ENCODE measurements at places on chromosomes 3 and 15.
A peak's percentile ranks its signal among the peaks of the same experiment; 100 is the strongest.

DNA sequence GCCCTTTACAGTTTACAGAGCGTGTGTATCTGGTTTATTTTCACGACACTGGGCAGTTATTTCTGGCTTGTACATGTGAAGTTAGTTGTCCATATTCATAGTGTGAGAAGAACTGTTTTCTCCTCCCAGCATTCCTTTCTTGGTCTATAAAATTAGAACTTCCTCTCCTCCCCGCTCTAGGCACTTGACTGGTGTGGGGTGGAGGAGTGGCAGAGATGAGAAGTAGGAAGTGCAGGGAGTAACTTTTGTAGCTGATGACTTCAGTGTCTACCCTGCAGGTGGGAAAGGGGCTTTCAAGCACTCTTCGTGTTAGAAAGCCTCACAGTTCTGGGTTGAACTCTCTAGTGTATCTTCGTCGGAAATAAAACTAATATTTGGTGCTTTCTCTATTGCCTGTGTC lies 13.4 kb downstream of the APOD start:
- no peak for DNase-seq

DNA sequence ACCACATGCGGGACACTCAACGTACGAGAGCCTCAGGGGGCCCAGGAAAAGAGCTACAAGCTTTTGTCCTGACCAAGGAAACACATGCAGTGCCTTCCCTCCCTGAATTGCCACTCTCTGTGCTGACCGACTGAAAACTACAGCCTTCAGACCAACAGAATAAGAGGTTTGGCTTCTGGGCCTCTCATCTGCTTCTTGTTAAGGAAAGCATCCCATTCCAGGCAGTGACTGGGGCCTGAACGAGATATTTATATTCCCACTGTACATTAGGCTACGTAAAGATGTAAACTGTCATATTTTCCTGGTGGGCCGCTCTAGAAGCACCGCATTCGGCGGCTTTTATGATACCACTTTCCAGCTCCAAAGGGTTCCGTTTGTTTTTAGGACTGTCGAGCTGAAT lies 208.9 kb upstream of the TPM1 start:
- no peak for DNase-seq

GRCh38 chr3:184597829-184598573 lies 36.4 kb downstream of the EPHB3 start:
- no peak for DNase-seq

GRCh38 chr3:66236281-66236680 lies 15.5 kb downstream of the SLC25A26 start:
- peak; percentile 19 for DNase-seq

DNA sequence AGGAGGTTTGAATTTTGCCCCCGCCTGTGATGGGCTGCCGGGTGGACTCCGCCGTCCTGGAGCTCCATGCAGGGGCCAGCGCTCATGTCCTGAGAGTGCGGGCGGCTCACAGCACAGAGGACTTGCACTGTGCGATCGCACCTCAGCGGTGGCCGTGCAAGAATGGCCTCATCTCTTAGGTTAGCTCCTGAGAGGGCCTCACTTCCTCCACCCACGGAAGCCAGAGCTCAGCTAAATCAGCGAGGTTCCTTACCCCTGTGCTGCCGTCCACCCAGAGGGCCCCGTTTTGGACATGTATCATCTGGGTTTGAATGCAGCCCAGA lies 72.0 kb upstream of the PCSK6 start:
- DNase-seq, result no peak

Data from common myeloid progenitor, CD34-positive (primary cell).